ENCODE measurements at places on chromosomes 1 and 21.

GRCh38 chr1:172448995-172449584 is 5.2 kb upstream of the PIGC start:
- peak; percentile 25 for DNase-seq

GRCh38 chr1:94025383-94026340 is 95.3 kb downstream of the ABCA4 start:
- DNase-seq = peak; percentile 73

DNA sequence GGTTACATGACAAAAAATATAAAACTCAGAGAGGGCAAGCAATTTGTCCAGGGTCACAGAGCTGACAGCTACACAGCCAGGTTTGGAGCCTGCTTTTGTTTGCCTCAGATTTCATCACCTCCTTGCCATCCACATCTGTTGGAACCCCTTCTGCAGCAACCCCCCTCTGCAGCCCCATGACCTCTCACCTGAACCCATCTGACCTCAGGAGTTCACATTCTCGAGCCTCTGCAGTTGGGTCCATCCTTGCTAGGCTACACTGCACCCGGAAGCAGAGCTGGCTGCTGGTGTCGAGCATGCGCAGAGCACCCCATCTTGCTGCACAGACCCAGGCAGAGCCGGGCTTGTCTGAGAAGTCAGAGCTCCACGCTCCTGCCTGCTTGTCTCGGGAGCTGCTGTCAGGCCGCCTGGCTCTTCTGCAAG is 10.0 kb downstream of the C1QB start:
- no peak for DNase-seq

GRCh38 chr1:69752831-69753230 is 185.1 kb downstream of the LRRC7 start:
- no peak for DNase-seq

DNA sequence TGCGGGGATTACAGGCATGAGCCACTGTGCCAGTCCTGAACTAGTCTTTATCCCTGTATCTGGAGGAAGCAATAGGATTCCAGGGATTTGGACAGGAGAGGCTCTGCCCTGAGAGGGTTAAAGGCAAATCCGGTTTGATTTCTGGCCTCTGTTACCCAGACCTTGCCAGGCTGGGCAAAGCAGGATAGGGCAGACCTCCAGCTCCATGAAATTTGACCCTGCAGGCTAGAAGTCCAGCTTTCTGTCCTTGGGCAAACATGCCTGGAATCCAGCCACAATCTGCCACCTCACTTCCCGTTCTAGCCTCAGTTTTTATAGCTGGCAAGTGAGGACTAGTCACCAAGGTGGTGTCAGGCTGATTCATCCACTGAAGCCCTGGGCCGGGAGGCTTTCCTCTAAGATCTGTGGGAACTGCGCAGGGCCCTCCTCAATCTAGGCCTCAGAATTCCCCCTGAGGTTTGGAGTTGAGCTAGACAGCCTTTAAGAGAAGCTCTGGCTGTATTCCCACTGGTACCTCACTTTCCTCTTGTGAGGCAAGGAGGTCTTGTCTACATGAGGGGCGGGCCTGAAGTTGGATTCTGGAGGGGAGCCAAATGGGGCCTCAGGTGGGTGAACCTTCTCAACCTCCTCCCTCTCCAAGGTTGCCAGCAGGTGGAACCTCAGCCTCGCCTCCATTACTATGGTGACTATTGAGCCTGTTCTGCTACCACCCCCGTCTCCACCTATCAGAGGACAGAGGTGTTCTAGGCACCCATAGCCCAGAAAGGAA is 7.0 kb upstream of the P3R3URF start:
- DNase-seq = no peak

- peak; percentile 45 for DNase-seq
These were observed 14.3 kb upstream of the SPEN start for GRCh38 chr1:15833069-15833679.

- peak; percentile 14 for DNase-seq
These were observed 24.6 kb upstream of the PCBP3 start for GRCh38 chr21:45618846-45619485.

DNA sequence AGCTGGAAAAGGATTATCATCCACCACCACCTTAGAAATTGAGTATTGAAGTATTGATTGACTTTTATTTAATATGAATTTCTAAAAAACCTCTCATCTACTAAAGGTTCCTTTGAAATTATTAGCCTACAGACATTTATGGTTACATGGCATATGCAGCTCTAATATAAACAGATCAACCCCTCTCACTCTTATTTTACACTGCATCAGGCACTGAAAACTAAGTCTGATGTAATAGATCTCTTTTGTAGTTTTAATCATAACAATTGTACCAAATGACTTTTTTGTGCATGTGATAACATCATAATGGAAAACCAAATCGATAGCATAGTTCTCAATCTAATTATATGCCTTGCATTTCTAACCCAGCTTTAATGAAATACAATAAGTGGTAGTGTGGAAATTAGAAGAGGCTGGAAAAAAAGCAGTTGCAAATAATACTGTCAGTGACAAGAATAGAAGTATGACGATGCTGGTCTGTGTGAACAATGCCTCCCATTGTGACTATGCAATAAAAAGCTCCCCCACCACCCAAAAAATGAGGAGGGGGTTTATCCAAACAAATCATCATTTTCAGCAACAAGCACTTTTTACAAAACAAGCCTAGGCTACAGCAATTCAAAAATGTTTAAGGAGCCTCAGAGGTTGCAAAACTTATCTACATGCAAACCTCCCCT is 426.5 kb upstream of the NFIA start:
- no peak for DNase-seq

DNA sequence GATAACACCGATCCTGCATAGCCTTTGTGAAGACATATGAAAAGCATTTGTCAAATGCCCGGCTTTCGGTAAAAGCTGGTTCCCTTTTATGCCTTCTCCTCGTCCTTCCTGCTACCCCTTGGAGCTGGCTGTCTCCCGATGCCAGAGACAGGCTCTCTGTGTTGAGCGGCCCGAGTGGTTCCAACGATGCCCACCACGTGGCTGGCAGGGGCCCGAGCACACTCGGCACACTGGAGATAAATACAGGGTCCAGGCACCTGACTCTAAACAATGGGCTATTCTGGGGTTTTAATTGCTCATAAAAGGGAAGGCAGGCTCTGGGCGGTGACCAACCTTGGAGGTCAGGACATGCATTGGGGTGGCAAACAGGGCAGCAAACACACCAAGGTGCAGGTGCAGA is 207.1 kb downstream of the HIVEP3 start:
- no peak for DNase-seq

DNA sequence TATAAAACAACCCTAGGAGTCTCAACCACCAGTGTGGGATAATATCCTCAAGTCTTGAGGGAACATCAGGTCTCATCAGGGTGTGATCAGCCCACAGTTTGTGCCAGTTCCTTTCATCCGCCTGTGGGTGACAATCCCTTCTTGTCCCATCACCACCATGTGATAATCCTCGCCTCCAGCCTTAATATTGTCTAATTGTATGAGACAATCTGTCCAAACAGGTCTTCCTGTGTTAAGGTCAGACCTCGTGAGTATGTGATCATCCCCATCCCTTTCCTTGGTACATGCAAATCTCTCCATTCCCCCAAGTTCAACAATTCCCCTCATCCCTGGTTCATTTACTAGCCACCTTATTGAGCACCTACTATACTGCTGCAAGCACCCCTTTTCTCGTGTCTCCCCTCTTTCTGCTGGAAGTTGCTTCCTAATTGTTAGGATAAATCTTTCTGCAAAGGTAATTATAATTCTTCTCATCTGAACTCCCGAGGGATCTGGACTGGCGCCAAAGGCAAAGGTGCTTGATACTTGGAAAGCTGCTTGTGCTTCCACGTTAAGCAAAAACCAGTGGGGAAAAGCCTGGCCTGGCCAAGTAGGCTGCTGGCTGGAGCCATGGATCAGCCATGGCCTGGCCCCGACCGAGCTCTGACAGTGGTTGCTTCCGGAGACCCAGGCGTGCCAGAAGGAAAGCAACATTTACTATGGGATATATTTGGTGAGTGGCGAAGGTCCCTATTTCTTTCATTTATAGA is 92.5 kb downstream of the RNF220 start:
- no peak for DNase-seq

DNA sequence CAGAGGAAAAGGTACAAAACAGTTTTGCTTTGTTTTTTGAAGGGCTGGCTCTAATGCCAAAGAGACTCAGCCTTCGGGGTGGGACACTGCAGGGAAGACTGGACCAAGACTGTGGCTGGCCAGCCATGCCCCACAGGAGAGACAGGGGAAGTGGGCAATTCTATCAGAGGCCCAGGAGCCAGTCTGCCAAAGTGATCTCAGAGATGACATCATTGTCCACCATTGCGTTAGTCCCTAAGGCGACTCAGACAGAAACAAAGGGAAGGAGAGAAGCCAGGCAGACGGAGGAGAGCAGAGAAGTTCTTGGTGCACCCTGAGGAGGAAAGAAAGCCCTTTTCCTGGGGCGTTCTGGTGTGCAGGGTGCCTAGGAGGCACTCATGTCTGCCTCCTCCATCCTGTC is 26.4 kb downstream of the OPTC start:
- no peak for DNase-seq

DNA sequence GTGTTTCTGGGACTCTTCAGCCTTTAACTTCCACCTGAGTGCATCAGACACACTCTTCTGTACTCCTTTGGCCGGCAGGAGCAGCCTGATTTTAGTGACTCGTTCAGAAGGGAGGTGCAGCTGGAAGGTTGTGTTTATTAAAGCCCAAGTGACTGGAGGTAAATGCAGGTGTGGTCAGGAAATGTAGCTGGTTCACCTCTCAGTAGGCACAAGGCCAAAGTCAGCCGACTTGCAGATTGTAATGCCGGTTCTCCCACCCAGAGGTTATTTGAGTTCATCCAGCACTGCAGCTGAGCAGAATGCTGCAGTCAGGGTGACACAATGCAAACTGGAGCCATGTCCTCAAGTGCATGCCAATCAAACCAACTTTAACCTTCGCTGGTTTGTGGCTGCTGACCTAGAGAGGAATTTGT is 91.5 kb downstream of the SPATA46 start:
- DNase-seq = no peak

Measured in hematopoietic multipotent progenitor cell treated with erythropoietin and hydrocortisone succinate and interleukin-3 and kit ligand, for 4 days (in vitro differentiated cells).